ENCODE measurements at places on chromosomes 2 and 18. TPM values are rescaled to one million over a fixed set of nuclear protein-coding genes. Genes with fewer than 3 reads are reported as not detected.

PLGLB2 gene
- total RNA-seq = 0.97 TPM

PRKAG3 gene
- total RNA-seq = 0.13 TPM

IL1RN gene
- total RNA-seq = 0.59 TPM

CXCR4 gene
- total RNA-seq = 4.4 TPM

HOXD13 gene
- total RNA-seq = not detected
